Suppressor macrophage (primary cell): ENCODE measurements at places on chromosomes 1 and 21.

DNA sequence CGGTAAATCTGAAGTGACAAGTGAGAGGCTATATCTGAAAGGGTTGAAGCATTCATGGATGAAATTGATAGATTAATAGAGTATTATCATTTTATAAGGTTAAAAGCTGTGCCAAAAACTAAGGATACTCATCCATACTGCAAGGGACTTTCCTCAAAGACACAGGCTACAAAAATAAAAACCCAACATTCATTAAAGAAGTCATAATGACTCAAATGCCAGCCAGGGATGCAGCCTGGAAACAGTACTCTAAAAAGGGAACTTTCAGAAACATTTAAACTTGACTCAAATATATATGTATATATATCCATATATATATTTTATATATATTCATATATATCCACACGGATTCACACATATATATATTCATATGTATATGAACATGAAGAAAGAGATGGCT is 1.1 kb upstream of the TIAM1 start:
- DNase-seq = peak; percentile 31

DNA sequence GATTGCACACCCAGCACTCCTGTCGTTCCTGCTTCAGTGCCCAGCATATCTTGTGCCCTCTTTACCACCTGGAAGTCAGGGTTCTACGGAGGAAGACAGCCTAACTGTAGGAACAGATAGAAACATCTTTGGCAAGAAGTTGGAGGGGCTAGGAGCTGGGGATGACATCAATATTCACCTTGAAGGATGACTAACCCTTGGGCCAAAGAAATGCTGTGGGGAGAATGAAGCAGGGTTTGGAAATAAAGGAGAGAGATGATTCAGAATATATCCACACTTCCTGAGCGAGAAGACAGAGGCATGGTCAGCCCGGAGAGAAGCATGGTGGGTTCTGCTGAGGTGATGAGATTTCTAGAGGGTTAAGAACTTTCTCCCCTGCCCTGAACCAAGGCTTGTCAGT is 4.6 kb upstream of the NKAIN1 start:
- no peak for DNase-seq

GRCh38 chr1:101137144-101138126 is 99.4 kb upstream of the S1PR1 start:
- DNase-seq = peak; percentile 18

DNA sequence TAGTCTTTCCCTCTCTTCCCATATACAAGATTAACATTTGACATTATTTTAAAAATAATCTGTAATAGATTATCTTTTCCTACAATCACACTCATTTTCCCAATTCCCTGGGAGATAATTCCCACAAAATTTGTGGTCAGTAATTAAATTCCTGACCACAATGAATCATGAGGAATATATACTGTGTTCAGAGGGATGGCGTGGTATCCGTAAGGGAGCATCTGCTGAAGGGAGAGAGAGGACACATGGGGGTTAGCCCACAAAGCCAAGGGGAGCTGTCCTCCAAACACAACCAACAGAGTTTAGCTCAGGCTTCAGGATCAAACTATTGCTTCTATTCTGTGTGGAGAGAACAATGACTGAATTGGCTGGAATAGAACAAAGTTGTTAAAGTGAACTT is 57.1 kb upstream of the PPP2R5A start:
- no peak for DNase-seq

DNA sequence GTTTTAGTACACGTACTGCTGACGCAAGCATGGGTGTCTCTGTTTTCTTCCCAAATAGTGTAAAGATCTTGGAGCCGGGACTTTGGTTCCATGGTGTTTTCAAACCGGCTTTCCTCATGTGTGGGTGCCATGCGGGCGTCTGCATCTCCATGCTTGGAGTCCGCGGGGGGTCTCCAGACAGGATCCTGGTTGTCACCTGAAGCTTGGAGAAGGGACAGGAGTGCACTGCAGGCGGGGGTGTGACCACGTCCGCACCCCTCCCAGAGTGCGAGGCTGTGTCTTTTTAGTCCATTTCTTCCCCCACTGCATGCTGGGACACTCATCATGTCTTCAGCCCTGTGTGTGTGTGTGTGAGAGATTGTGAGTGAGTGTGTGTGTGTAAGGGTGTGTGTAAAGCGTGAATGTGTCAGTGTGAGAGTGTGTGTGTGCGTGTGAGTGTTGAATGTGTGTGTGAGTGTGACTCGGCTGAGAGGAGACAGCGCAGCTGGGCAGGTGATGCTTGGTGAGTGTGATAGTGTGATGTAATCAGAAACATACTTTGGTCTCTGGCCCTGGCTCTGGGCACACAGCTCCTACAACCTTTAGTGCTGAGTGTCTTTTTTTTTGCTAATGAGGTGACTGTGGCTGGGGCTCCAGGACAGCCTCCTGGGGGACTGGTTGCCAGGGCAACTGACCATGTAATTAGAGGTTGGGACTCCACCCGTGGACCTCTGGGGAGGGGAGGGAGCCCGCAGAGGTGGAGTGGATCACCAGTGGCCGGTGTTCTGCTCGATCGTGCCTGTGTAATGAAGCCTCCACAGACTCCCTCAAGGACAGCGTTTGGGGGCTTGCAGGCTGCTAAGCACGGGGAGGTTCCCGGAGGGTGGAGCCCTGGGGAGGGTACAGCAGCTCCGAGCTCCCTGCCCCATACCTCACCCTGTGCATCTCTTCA is 55.1 kb downstream of the AGPAT3 start:
- DNase-seq = no peak

- no peak for DNase-seq
Observed at GRCh38 chr1:37794372-37795339, 1.0 kb downstream of the MANEAL start.

GRCh38 chr1:233994112-233994511 is 89.6 kb downstream of the SLC35F3 start:
- DNase-seq = no peak

- no peak for DNase-seq
Observed at GRCh38 chr1:193614817-193615216, 428.4 kb upstream of the B3GALT2 start.

DNA sequence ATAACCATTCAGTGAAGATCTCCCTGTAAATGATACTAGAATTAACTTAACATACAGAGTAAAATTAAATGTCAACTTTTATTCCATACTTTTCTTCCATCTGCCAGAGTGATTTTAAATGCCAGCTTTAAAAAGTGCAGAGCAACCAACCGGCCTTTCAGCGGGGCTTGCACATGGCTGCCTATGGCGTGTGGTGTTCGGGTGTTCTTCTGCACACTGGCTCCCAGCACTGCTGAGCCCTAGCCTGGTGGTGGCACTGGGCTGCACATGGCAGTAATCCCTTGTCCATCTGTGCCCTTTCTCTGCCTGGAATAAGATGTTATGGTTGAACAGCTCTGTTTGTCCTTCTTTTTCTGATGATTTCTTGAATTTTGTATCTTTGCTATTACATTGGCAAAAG is 156.3 kb downstream of the SNX7 start:
- no peak for DNase-seq

- peak; percentile 68 for DNase-seq
Observed at GRCh38 chr1:228961511-228961910, 226.2 kb downstream of the RHOU start.

DNA sequence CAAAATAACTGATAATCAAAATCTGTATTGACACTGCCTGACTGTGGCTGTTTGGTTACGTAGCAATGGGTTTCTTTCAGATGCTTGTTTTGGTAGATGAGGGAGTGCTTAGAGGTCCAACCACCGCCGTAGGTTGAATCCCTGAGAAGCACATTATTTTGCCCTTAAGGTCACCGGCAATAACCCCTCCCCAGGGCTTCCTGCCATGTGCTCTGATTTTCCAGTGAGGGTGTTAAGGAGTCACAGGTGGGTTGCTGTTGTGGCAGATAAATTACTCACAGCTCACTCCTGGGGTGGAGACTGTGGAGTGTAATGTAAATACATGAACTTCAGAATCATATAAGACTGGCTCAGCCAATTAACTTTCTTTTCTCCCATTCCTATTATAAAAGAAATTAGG is 81.5 kb upstream of the ZP4 start:
- DNase-seq = no peak

DNA sequence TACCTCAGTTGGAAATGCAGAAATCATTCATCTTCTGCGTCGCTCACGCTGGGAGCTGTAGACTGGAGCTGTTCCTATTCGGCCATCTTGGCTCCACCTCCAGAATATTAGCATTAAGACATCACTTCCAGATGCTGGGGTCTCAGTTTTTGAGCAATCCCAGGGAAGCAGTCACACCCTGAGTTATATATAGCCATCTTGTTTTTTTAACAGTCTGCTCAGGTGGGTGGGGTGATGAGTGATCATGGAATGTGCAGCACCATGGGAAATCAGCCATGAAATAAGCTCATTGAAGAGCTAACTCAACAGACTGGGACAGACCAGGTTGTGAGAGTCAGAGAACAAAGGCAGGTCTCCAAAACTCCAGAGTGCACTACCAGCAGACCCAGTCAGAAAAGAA is 27.0 kb upstream of the HMGB4 start:
- DNase-seq = no peak

DNA sequence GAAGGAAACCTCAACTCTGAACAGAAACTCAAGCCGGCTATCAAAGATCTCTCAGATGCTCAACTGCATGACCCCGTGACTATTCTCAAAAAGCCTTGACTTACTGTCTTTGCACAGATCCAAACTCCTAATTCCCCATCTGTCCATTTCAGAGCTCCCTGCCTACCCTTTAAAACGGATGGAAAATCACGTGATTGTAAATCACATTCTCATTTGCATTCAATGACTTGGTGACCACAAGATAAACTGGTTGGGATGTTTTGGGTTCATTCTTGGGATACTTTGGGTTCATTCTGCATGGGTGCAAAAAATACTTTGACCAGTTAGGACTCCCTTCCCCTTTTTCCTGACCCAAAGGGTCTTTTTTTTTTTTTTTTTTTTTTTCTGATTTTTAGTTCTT is 41.3 kb upstream of the RUNX1 start:
- DNase-seq = no peak

DNA sequence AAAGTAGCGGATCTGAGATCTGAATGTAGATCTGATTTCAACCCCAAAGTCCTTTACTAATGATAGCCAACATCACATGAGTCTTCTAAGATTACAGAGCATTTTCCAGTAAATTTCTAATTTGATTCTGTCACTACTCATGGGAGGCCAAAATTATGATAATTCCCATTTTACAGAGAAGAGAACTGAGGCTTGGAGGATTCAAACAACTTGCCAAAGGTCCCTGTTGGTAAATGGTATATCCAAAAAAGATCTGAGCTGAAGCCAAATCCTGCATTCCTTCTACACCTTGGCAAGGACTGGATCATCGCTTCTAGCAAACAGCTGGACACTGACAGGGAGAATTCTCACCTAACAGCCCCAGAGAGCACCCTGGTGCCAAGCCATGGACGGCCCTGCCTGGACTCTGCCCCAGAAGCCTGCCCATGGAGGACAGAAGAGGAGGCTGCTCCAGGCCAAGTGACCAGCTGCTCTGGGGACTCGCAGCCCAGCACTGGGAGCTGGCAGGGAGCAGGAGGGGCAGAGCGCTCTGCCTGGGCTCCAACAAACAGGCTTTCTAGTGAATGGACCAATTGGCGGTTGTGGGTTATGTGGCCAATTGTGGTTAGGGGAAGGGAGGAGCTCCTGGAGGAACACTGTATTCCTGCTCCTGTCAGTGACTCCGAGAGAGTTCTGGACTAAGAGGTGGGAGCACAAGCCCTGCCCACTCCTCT is 6.4 kb upstream of the CSF1 start:
- no peak for DNase-seq

DNA sequence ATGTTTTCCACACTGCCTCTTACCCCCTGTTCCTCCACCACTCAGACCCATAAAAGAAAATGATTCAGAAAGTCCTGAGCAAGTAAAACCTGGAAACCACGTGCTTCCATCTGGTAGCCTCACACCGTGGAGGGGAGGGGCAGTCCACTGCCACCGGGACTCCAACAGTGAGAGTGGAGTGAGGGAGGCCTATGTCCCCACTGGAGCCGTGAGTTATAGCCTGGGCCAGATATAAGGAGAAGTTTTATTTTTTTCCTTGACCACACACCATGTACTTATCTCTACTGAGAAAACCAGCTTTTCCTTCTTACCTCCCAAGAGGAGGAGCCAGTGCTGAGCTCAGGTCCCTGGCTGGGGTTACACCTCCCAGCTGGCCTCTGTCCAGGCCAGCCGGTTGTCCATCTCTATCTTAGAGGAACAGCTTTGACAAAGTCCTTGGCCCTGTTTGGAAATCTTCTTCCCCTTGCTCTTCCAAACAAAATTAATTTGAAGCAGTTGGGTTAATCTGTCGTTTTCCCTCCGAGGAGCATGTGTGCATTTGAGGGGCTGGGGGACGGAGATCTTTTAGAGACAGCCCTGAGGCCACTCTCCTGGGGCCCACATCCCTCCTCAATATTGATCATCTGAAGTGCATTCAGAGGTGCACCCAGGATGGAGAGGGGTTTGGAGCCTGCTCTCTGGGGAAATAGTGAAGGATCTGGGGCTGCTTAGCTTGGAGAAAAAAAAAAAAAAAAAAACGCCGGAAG is 49.1 kb upstream of the SERBP1 start:
- no peak for DNase-seq

GRCh38 chr1:116763787-116764465 is 9.7 kb downstream of the CD2 start:
- peak; percentile 45 for DNase-seq

DNA sequence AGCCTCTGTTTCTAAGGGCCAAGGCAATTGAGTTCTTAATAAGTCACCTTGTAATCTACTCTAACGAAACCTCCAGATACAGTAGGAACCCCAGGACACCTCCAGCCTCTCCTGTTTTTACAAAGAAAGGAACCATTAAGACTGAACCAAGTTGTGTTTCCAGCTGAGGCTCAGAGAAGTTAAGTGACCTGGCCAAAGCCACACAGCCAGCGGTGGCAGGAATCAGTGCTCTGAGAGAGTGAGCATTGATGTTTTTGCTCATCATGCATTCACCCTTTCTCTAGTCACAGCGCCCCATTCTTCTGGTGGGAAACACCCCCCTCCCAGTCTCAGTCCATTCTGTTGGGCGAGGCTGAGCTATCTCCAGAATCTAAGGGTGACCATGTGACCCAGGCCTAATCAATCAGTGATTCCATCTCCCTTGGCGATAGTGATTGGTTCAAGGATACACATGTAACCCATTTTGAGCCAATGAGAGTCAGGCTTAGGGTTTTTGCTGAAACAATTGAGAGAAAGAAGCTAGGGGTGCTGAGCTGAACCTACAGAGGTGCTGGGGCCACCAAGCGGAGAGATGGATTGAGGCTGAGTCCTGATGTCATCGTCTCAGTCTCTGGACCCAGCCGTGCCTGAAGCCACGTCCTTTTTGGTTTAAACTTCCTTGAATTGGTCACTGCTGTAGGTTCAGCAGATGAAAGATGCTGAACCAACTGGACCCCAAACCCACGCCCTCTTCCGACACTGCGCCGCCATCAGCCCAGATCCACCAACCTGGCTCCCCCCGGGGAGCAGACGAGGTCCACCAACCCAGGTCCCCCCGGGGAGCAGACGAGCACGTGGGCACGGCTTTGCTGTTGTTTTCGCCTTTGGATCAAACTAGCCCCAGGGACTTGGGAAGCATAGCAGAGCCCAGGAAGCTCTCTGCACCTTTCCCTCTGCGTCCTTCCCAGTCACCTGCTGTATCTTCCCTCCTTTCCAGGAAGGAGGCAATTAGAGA is 28.0 kb upstream of the RERE start:
- no peak for DNase-seq
